Kidney (tissue), 22 donors: ENCODE measurements at places on chromosomes 6 and 20.

DNA sequence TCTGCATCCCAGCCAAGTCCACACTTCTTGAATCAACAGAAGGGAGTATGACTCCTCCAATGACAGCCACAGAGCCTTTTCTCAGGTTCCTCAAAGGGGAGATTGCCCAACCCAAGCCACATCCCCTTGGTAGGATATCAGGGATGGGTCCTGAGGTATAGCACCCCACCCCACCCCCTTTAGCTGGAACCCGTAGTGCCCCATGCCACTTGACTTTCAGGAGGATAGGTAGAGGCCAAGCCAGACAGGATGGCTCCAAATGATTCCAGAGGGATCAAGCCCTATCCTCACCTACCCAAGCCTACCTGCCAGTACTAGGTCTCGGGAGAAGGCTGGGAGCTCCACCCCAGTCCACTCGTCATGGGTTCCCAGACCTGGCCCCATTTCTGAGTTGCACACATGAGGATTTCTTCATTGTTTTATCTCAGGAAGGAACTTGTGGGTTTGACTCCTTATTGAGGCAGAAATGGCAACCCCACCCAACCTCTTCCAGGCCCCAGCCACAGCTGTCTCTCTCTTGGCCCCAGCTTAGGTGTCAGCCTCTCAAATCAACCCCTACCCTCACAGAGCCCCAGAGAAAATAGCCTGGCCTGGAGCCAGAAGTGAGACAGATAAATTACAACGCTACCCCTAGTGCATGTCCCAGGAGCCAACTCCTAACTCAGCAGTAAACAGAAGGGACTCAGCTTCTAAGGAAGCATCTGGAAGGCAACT lies 3.6 kb downstream of the CCND3 start:
- peak; percentile 24 for DNase-seq

GRCh38 chr6:14440215-14440910 lies 322.8 kb downstream of the CD83 start:
- DNase-seq = no peak

DNA sequence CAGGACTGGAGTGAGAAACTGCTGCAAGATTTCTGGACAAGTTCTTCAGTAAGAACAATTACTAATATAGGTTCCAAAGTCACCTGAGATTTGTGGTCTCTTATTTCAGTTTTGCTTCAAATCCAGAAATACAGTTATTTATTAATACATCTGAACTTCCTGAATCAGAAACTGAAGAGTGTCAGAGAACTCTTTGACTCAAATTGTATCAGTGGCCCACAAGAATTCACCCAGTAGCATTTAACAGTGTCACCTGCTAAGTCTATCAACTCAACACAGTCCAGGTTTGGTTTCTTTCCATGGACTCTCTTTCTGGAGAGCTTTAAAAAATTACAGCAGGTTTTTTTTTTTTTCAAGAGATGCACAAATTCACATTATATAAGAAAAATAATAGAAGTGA lies 18.8 kb upstream of the NHSL1 start:
- DNase-seq = no peak

DNA sequence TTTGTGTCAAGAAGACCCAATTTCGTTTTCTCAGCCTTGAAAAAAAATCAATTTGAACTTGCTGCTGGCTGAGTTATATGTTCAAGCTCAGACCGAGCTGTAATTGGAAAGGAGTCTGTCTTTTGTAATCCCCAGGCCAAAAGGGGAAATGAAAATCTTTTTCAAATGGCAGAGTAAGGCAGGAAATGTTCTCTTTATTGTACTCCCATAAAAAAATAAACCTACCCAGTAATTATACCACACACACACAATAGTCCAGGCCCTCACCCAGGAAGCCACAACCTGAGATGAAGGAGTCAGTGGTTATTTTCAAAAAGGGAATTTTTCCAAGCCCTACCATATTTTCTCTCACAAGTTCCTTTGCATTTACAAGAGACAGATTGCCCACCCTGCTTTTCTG lies 45.3 kb downstream of the CLIC5 start:
- DNase-seq = no peak

GRCh38 chr6:68108233-68108835 lies 526.7 kb upstream of the ADGRB3 start:
- DNase-seq = no peak

DNA sequence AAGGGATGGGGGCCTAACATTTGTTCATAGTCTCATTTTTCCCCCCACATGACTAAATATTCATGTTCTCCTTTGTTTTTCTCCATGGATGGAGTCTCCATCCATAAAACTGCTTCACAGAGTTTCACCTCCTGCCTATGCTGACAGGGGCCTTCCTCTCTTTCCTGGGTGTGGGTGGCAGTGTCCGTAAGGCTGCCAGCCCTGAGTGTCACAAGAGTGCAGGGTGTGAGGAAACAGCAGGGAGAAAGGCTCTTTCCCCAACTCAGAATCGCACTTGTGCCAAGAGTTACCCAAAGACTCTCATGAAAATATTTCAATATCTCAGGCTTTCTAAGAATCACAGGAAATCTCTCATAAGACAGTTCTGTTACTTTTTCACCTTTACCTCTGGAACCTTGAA lies 346.2 kb upstream of the MMS22L start:
- no peak for DNase-seq

GRCh38 chr20:32980990-32981389 lies 23.2 kb downstream of the SUN5 start:
- no peak for DNase-seq

- no peak for DNase-seq
These were observed 26.4 kb downstream of the LAMA4 start for GRCh38 chr6:112227992-112228391.
